ENCODE measurements at places on chromosomes 7 and 10. TPM values are rescaled to one million over a fixed set of nuclear protein-coding genes. Genes with fewer than 3 reads are reported as not detected.

Gene BCCIP
- 76.5 TPM for total RNA-seq

Gene CAV2
- 0.37 TPM for total RNA-seq

Gene AGAP9
- total RNA-seq: 12.7 TPM

Gene ASIC3
- total RNA-seq: 1.6 TPM

Gene ARMC3
- total RNA-seq: 0.46 TPM

Gene HOXA5
- not detected for total RNA-seq

Gene CPN1
- total RNA-seq: not detected

Gene SPDYE16
- total RNA-seq: not detected

Gene PIK3CG
- not detected for total RNA-seq

DNA sequence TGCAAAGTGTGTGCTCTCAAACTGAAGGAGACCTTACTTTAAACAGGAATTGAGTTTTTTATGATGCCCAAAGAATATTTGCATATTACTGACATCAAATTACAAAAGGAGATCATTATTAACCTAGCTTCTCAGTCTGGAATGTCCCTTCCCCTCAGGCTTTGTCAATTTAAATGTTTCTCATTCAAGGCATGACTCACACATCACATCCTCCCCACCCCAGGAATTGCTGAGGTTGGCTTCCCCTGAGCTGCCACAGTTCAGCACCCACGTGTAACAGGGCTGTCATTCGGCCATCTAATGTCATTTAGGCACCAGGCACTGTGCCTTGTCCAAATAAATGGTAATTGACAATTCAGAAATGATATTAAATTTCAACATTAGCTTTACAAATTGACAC is 305.9 kb upstream of the MGMT start:
- no peak overlapping the region for H3K27ac ChIP-seq
- DNase-seq: peak; percentile 42
- no peak overlapping the region for H3K4me3 ChIP-seq
- no peaks in the 10 kb centered on the region for H3K4me1 ChIP-seq
- no peaks in the 10 kb centered on the region for H3K36me3 ChIP-seq

- H3K27ac ChIP-seq: no peak within 1 kb of the TSS
- H3K4me1 ChIP-seq: peaks cover 25% of the 10 kb centered on the region
- peaks cover 89% of the 10 kb centered on the region for H3K27me3 ChIP-seq
- DNase-seq: peak; percentile 95
- no peaks in the 10 kb centered on the region for H3K36me3 ChIP-seq
Measured at GRCh38 chr10:1737222-1738061, at the start of gene ADARB2. ADARB2 (minus strand) TSS chr10:1737525.

GRCh38 chr10:92789786-92790185 is 58.5 kb upstream of the EXOC6 start:
- H3K27me3 ChIP-seq: no peaks in the 10 kb centered on the region
- H3K4me3 ChIP-seq: no peak overlapping the region
- peak; percentile 65 for DNase-seq
- H3K36me3 ChIP-seq: no peaks in the 10 kb centered on the region
- H3K4me1 ChIP-seq: peaks cover 29% of the 10 kb centered on the region
- peak overlapping the region; percentile 69 for H3K27ac ChIP-seq

- H3K36me3 ChIP-seq: no peaks in the 10 kb centered on the region
- H3K4me1 ChIP-seq: no peaks in the 10 kb centered on the region
- H3K4me3 ChIP-seq: no peak overlapping the region
- no peak for DNase-seq
- no peaks in the 10 kb centered on the region for H3K27me3 ChIP-seq
Measured at GRCh38 chr7:127208351-127208750, 44.4 kb downstream of the GRM8 start.

GRCh38 chr10:112533916-112534315 is 86.9 kb downstream of the VTI1A start:
- H3K4me1 ChIP-seq: peaks cover 67% of the 10 kb centered on the region
- H3K4me3 ChIP-seq: no peak overlapping the region
- no peak overlapping the region for H3K27ac ChIP-seq
- H3K27me3 ChIP-seq: no peaks in the 10 kb centered on the region
- DNase-seq: no peak

DNA sequence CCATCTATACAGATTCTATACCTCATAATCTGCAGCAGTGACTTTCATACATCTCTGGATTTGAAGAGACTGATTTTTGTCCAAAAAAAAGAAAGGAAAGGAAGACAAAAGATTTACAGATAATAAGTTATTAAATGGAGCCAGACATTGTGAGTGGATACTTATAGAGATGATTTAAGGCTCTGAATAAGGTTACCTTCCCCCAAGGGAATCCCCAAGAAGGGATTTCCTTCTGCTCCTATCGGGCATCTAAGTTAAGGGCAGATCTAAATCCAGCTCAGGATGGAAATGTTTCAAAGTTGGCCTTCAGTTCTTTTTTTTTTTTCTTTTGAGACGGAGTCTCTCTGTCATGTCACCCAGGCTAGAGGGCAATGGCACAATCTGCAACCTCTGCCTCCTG is 97.6 kb downstream of the ST8SIA6 start:
- no peak overlapping the region for H3K4me3 ChIP-seq
- H3K4me1 ChIP-seq: no peaks in the 10 kb centered on the region
- no peaks in the 10 kb centered on the region for H3K36me3 ChIP-seq

DNA sequence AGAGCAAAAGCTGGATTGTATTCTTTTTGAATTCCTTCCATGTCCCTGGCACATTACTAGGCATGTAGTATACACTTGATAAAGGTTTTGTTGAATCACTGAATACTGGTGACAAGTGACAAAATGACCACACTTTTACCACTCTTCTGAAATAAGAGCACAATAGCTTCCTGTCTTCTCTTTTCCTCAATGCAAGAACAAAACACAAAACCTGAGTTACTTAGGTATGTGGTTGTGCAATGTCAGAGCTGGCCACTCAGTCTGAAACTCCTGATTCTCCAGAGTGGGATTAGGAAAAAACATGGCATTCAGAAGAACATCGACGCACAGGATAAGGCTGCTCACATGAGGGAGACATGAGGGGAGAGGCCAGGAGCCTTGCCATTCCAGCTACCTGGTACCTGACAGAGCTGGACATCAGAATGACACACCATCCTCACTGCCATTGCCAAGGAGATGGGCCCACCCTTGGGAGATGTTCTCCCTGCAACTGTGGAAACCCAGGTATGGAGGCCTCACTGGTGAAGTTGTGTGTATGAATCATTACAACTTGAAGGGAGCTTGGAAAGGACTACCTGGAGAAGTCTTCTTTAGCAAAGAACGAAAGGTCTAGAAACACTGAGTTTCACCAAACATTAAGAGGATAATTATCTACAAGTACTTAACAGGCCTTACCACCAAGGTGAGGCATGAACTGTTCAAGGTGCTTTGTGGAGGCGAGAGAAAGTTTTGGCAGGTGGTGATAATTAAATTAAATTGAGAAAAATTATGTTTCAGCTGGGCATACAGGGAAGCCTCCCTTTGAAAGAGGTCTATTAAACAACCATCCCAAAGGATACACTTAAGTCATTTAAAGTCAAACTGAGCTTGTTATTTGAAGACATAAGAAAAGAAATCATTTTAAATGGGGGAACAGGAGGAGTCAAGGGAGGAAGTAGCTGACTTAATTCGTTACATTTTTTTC is 246.5 kb upstream of the AOAH start:
- H3K4me3 ChIP-seq: no peak overlapping the region
- no peaks in the 10 kb centered on the region for H3K27me3 ChIP-seq

GRCh38 chr7:140961117-140961516 is 36.4 kb upstream of the BRAF start:
- no peaks in the 10 kb centered on the region for H3K4me1 ChIP-seq
- H3K36me3 ChIP-seq: no peaks in the 10 kb centered on the region
- H3K27ac ChIP-seq: no peak overlapping the region
- no peak overlapping the region for H3K4me3 ChIP-seq
- no peaks in the 10 kb centered on the region for H3K27me3 ChIP-seq

DNA sequence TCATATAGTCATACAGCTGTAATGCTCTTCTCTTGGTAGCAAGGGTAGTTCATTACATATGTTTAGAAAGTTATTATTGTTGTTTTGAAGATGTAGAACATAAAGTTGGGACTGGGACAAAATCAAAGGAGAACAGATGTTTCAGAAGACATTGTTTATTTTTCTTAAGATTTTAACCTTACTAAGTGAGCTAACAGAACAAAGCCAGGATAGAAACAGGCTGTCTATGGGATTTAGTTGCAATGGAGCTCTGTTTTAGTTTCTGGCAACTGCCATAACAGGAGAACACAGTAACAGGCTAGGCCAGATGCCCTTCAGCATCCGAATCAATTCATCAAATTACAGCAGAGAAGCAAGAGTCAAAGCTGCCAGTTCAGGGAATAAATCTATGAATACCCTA is 382.4 kb downstream of the ARL4A start:
- H3K27me3 ChIP-seq: no peaks in the 10 kb centered on the region
- H3K4me3 ChIP-seq: no peak overlapping the region
- H3K36me3 ChIP-seq: no peaks in the 10 kb centered on the region
- no peak overlapping the region for H3K27ac ChIP-seq
- H3K4me1 ChIP-seq: no peaks in the 10 kb centered on the region
- DNase-seq: no peak

- H3K36me3 ChIP-seq: no peaks in the 10 kb centered on the region
- H3K4me1 ChIP-seq: no peaks in the 10 kb centered on the region
- no peaks in the 10 kb centered on the region for H3K27me3 ChIP-seq
- H3K27ac ChIP-seq: no peak overlapping the region
Measured at GRCh38 chr10:10854725-10855124, 162.9 kb upstream of the CELF2 start.

- H3K27me3 ChIP-seq: no peaks in the 10 kb centered on the region
- H3K4me3 ChIP-seq: no peak overlapping the region
- no peak for DNase-seq
- H3K4me1 ChIP-seq: no peaks in the 10 kb centered on the region
- no peak overlapping the region for H3K27ac ChIP-seq
Measured at GRCh38 chr10:118910702-118911101, 118.8 kb upstream of the NANOS1 start.

DNA sequence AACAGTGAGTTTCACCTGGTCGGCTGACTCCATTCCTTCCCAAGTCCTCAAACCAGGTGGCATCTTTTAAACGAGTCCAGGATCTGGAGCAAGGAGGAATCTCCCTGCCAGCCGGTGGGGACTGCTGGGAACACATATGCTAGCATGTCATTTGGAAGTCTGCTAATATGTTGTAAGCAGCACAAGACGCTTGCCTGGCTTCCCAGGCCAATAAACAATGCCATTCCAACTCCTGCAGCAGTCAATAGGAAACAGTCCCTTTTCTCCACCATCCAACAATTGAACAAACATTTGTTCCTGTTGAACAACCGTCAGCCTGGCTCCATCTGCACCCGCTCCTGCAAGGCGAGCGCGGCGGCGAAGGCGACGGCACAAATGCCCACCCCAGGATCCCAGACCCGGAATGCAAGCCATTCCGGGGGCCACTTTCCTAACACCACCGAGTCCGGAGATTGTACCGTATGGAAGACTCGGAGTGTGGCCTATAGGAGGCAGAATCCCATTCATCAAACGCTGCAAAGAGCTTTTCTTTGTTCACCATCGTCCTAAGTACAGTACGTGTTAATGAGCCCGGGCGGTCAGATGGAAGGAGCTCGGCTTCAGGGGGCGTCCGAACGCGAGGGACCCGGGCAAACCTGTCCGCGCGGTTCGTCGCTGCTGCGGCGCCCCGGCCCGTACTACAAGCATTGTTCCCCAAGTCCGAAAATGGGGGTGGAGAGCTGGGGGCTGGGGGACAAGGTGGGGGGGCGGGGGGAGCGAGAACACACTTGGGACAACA is 1.6 kb downstream of the FAM53B start:
- peak overlapping the region; percentile 93 for H3K4me3 ChIP-seq
- no peaks in the 10 kb centered on the region for H3K36me3 ChIP-seq
- H3K27ac ChIP-seq: peak overlapping the region; percentile 14
- H3K4me1 ChIP-seq: peaks cover 53% of the 10 kb centered on the region
- no peaks in the 10 kb centered on the region for H3K27me3 ChIP-seq
